ENCODE measurements at places on chromosomes 6 and 20.

GRCh38 chr6:150290429-150290828 lies 78.4 kb upstream of the IYD start:
- DNase-seq = no peak

GRCh38 chr6:36128793-36129192 lies 1.5 kb upstream of the MAPK13 start:
- DNase-seq = no peak

DNA sequence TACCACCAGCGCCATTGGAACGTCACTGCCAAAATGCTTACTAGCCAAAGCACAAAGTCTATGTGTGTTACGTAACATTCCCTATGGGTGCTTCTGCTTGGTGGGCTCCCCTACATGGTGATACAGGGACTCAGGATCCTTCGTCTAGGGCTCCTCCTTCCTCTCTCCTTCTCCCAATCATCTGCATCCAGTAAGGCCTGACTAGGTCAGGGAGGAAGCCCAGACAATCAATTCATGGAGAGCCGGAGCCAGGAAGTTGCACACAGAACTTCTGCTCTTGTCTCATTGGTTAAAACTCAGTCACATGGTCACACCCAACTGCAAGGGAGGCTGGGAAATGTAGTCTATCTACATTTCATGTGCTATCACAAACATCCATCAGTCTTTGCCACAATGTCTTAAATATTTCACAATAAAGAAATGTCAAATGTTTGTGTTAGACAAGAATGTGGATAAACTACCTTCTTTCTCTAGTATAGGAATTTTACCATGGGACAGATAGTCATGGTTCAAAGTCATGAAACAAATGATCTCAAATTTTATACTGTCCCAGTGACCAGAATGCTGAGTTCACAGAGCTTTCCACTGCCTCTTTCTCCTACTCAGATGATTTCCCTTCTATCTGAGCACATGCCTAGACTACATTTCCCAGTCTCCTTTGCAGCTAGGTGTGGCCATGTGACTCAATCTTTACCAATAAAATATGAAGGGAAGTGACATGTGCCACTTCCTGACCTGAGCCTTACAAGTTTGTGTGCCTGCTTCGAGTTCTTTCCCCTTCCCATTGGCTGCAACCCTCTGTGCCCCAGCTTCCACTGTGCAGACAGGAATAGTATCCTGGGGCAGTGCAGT lies 9.3 kb upstream of the KCNK15 start:
- no peak for DNase-seq

DNA sequence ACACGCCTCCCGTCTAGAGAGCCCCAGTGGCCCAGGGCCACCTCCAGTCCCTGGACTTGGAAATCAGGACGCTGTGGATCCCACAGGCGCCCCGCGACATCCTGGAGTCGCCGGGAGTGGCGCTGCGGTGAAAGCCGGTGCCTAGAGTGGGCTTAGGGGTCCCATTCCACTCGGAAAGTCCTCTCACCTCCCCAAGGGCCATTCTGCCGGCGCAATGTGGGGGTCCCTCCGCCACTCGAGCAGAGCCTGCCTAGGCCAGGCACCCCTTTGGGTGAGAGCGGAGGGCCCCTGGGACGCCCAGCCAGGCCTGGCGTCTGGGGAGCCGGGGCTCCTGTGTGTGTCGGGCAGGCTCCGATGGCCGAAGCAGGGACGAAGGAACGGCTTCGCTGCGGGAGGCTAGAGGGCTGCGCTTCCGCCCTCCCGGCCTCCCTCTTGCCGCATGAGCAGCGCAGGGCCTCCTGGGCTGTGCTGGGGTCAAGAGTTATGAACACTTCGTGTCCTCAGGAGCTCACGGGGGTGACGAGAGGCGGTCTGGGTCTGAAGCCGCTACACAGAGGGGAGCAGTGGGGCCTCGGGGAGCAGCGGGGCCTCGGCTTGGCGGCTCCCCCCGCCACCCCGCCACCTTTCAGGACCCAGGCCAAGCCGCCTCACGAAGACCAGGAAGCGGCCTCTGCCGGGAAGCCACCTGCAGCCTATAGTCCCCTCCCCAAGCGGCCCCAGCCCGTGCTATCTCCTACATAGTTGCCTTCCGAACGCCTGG lies 13.6 kb downstream of the POU3F2 start:
- DNase-seq = no peak

- DNase-seq = no peak
Measured at GRCh38 chr6:33081098-33081824, 5.5 kb downstream of the HLA-DPB1 start.

GRCh38 chr6:116380346-116380745 lies 9.6 kb downstream of the DSE start:
- DNase-seq = no peak

GRCh38 chr20:11443382-11444119 lies 474.1 kb upstream of the BTBD3 start:
- no peak for DNase-seq

DNA sequence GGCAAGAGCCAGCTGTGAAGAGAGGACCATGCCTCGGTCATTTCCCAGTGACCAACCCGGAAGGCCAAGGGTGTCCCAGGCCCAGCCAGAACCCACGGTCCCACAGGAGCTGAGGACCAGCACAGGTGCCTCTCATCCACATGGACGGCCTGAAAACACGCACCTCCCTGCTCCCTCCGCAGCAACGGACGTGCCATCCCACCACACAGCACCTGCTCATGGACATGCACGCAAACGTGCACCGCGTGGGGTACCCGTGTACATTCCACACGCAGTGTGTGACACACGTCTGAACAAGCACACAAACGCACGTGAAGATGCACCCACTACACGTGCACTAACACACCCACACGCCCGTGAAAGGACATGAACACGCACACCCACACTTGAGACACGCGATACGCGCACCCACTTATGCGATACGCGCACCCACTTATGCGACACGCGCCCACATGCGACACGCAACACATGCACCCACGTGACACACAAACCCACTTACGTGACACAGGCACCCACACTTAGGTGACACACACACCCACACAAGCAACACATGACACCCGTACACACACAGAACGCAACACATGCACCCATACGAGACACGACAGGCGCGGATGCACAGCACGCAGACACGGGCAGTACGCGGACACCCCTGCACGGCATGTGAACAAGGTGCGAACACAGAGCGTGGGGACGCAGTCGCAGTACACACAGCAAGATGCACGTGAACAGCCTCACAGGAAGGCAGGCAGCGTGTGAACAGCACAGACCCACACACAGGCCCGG lies 30.1 kb downstream of the LAMA5 start:
- DNase-seq = no peak

GRCh38 chr6:42782689-42783176 lies 881 bp downstream of the BICRAL start:
- peak; percentile 61 for DNase-seq

DNA sequence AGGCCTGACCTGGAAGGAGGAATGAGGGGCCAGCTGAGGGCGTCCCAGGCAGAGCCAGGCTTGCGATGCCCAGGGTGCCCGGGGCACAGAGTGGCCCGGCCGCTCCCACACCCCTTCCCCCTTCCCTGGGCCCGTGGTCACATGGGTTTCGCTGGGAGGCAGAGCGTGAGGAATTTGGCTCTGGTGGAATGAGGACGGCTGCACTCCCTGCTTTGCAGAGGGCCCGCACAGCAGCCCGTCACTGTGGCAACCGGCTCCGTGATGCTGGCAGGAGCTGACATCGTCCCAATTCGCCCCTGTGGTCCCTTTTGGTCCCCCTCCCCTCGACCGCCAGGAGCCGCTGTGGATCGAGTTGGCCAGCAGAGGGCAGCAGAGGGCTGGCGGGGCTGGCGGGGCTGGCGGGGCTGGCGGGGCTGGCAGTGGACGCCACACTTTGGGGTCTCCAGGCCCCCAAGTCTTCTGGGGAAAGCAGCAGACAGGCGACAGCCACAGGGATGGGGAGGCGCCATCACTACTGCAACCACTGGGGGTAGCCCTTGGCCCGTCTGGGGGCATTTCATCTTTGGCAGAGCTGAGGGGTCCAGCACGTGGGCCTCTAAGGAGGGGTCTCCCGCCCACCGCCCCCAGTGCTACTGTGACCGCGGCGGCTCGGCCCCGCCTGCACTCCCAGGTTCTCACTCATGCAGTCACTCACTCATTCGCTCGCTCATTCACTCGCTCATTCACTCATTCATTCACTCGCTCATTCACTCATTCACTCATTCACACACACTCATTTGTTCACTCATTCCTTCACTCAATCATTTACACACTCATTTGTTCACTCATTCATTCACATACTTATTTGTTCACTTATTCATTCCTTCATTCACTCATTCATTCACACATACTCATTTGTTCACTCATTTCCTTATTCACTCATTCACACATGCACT lies 49.7 kb upstream of the BHLHE23 start:
- peak; percentile 10 for DNase-seq

DNA sequence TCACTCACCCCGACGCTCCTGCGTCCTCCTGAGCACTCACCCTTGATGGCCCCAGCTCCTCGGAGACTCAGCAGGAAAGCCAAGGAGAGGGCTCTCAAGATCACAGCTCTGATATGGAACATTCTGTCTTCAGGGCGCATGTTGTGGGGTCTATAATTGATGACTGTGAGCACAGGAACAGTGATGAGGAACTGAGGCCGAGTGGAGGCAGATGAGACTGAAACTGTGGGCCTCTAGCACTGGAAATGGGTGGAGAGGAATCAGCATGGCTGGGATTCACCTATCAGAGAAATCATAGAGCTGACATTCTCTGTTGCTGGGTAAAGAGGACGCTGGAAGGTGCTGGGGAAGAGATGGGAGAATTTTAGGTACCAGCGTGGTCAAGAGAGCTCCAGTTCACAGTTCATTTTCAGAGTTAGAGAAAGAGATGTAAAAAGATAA lies at the start of gene HLA-DPA1:
Gene HLA-DPA1 (minus strand): TSS at position 219 of the 441 bp plus-strand sequence.
- no peak for DNase-seq

- no peak for DNase-seq
Measured at GRCh38 chr20:47093320-47093966, 198.8 kb downstream of the EYA2 start.

DNA sequence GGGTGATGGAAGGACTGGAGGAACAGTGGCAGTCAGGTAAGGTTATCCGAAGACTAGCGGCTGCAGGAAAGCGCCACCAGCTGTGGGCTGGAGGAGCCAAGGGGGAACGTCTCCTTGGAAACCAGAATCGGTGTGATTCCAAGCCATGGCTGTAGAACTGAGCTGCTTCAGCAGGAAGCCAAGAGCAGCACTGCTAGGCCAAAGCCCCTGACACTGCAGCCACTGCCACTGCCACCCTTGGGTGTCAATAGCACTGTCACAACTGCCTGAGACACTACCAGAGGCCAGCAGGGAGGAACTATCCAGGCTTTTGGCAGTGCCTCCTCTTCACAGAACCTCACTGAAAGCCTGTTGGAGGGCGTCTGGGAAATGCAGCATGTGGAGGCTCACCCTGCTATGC lies 289.6 kb upstream of the SUPT3H start:
- DNase-seq = no peak

- no peak for DNase-seq
Measured at GRCh38 chr20:31667315-31668285, 29.9 kb downstream of the COX4I2 start.

GRCh38 chr6:79602859-79603258 lies 28.3 kb upstream of the SH3BGRL2 start:
- no peak for DNase-seq

- DNase-seq = no peak
Measured at GRCh38 chr6:28349344-28349891, 329 bp upstream of the ZKSCAN3 start.

- DNase-seq = no peak
Measured at GRCh38 chr6:14194976-14195375, 77.4 kb downstream of the CD83 start.

DNA sequence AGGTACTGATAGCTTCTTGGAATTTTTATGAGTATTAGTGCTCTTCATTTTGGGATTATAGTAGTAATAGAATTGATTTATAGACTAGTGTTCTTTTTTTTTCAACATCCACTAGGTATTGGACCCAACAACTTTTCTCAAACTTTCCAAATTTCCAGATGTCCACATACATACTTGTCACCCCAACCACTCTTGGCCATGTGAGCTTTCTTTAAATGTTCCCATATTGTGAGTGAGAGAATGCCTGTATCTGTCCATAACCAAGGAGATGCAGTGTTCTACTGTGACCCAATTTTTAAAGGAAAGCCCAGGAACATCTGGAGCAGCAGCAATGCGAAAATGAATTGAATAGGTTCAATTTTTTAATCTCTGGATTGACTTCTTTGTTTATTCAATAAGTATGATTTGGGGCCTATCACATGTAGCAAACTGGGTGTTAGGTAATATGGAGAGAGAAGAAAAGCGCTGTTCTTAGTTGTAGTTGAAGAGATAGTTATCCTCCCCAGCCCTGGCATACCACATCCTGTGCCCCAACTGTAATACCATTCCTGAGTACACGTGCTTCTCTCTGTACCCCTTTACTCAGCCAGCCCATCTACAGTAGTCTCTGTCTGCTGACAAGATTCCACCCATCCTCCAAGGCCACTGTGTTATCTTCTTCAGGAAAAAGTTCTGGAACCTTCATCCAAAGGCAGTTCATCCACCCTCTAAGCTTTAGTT lies 116.8 kb upstream of the SUPT3H start:
- DNase-seq = no peak

DNA sequence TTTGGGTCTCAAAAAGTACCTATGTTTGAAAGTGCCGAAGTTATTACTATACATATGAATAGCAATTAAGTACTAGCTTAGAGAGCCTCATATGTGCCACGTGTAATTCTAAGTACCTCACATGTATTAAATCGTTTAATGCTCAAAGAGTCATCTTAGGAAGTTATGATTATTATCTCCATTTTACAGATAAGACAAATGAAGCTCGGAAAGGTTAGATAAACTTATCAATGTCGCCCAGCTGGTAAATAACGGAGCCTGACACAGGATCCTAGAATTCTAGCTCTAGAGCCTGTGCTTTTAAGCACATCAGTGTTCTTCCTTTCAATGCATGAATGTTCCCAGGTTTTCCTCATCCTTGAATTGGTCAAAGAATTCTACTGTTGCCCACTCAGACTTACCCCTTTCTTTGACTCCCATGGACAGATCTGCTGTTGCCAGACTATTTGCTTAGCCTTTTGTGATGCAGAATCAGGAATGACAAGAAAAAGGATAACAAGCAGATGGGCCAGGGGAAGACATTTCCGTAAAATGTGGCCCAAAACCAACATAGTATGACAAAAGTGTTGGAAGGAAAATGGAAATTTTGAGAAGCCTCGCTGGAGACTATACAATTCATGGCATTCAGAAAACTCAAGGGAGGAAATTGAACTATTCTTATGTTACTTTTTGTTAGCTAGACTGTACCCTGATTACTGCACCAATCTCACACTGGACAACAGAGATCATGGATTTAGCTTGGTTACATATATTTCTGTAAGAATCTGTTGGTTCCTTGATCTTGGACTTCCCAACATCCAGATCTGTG lies 237.1 kb upstream of the CITED2 start:
- no peak for DNase-seq

DNA sequence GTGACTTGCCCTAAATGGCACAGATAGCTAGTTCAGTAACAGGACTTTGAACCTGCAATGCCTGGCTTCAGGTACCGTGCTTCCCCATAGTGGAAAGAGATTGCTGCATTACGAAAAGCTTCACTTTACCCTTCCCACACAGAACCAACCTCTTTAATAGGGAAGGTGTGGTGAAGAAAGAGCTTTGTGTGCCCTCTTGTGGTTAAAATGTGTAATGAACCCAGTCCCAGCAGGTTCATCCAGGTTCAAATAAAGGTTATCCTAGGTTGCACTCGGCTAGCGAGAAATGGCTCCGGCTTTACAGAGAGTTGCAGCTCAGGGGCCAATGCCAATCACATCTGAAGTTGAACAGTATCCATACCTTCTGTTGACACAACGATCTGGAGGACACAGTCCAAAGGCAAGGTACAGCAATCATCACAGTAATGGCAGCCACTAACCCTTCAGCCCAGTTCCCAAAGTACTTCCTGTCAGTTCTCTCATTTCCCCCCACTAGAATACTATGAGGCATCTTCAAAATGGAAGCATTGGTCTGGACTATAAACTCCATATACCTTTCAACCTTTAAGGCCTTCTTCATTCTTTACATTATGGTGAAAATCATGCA lies 3.0 kb downstream of the DEFB115 start:
- DNase-seq = no peak
